ENCODE measurements at places on chromosomes 2 and 18. TPM values are rescaled to one million over a fixed set of nuclear protein-coding genes. Genes with fewer than 3 reads are reported as not detected.

DNA sequence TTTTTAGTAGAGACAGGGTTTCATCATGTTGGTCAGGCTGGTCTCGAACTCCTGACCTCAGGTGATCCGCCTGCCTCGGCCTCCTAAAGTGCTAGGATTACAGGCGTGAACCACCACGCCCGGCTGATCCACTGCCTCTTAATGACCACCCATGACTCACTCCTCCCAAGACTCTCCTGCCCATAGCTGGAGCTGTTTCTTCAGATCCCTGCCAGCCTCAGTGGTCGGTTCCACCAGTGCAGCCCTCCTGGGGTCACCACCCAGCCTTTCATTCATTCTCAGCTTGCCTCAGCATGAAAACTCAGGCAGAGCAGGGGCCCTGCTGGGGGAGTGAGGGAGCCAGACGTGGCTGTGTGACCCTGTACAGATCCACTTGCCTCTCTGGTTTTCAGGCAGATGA, 12.5 kb downstream of the KCNIP3 start:
- no peak for DNase-seq

GRCh38 chr2:20106746-20107145, 55.3 kb upstream of the LAPTM4A start:
- DNase-seq = peak; percentile 25

DLGAP1 gene
- not detected for total RNA-seq

DNA sequence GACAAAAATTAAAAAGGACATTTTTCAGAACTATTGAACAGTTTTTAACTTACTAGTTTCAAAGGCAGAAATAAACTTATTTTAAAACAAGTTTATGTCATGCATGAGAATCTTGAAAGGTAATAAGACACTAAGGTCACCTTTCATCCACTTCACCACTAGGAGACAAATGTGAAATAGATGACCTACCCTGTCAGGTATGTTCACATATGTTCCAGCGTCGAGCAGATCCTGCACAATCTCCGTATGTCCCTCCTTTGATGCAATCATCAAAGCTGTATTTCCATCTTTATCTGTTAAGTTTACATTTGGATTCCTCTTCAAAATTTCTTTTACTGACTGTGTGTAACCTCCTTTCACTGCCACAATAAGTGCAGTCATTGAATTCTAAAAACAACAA, 34.7 kb downstream of the KIDINS220 start:
- DNase-seq = no peak

GRCh38 chr2:36678856-36679255, 17.7 kb upstream of the VIT start:
- DNase-seq = no peak

GRCh38 chr18:59549503-59550173, 147.6 kb downstream of the CCBE1 start:
- no peak for DNase-seq

GRCh38 chr2:127415593-127416505, 2.4 kb upstream of the PROC start:
- peak; percentile 87 for DNase-seq

Measured in CD8-positive, alpha-beta T cell (primary cell).